ENCODE measurements at places on chromosomes 4 and X. TPM values are rescaled to one million over a fixed set of nuclear protein-coding genes. Genes with fewer than 3 reads are reported as not detected.

The BEND2 gene
- polyA plus RNA-seq = 0.07 TPM

The TMEM156 gene
- 0.33 TPM for polyA plus RNA-seq

The HCFC1 gene
- polyA plus RNA-seq = 47.2 TPM

The CLDN34 gene
- 0.37 TPM for polyA plus RNA-seq

The GPRASP1 gene
- 24.6 TPM for polyA plus RNA-seq

The GUCY1A1 gene
- 88.3 TPM for polyA plus RNA-seq

The TKTL1 gene
- polyA plus RNA-seq = 0.28 TPM

The JADE1 gene
- 22.3 TPM for polyA plus RNA-seq

The GIMD1 gene
- polyA plus RNA-seq = not detected

- DNase-seq = no peak
Observed at GRCh38 chr4:20895208-20895607, 194.9 kb downstream of the PACRGL start.

- no peak for DNase-seq
Observed at GRCh38 chr4:25103418-25103817, 56.8 kb downstream of the SEPSECS start.

- no peak for DNase-seq
Observed at GRCh38 chr4:10694151-10694827, 9.7 kb upstream of the CLNK start.

- DNase-seq = no peak
Observed at GRCh38 chrX:13520351-13520750, 49.0 kb upstream of the EGFL6 start.

DNA sequence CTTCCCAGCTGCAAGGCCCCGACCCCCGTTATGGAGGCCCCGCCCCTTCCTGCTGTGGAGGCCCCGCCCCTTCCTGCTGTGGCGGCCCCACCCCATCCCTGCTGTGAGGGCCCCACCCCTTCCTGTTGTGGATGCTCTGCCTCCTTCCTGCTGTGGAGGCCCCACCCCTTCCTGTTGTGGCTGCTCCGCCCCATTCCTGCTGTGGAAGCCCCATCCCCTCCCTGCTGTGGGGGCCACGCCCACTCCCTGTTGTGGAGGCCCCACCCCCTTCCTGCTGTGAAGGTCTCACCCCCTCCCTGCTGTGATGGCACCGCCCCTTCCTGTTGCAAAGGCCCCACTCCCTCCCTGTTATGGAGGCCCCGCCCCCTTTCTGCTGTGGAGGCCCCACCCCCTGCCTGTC, 104.9 kb upstream of the PSAPL1 start:
- no peak for DNase-seq

- DNase-seq = no peak
Observed at GRCh38 chr4:113838460-113838859, 76.9 kb upstream of the CAMK2D start.

DNA sequence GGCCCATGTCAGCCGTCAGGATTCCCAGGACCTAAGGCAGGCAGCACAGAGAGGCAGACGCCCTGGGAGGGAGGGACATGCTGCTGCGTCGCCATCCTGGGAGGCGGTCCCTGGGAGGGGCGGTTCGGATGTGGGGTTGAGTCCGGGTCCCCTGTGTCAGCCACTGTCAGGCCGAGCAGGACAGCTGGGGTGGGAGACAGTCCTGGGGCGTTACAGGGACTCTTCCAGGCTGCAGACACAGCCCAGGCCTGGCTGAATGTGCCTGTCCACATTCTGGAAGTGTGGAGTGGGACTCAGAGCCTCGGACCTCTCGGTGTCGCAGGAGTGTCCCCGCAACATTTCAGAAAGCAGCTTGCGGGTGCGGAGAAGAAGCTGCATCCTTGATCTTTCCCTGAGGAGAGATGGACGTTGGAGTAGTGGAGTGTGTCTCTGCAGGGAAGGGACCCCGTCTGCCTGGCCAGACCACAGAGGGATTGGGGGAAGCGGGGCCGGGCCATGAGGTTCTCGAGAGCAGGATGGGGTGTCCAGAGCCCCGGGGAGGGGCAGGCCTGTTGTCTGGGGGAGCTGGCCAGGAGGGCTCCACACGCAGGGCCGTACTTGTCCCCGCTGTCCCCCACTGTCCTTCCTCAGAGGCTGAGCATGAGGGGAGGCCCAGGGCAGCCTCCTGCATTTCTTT, 6.1 kb downstream of the AKAP17A start:
- no peak for DNase-seq

DNA sequence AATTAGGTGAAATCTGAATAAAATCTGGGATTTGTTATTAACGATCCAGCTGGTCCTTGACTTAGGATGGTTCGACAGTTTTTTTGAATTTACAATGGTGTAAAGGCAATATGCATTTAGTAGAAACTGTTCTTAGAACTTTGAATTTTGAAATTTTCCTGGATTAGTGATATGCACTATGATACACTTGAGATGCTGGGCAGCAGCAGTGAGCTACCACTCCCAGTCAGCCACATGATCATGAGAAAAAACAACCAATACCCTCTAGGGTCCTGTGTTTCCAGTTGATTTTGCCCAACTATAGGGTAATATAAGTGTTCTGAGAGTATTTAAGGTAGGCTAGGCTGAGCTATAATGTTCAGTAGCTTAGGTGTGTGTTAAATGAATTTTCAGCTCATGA, 303.7 kb downstream of the GPAT3 start:
- no peak for DNase-seq

DNA sequence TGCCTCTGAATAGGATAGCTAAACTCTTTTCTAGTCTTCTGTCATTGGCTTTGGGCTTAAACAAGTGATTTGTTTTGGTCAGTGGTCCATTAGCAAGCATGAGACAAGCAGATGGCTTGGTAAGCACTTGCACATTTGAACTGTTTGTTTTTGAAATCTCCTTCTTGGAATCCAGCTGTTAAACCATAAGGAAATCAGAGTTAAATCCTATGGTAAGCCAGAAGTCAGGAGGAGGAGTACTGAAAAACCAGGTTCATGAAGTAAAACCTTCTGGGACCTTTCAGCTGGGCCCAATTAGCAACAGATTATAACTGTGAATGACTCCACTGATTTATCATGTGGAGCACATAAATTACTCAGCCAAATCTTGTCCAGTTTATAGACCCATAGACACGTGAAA, 1042.5 kb upstream of the PABPC4L start:
- no peak for DNase-seq

GRCh38 chr4:100063355-100063754, 113.3 kb upstream of the H2AZ1 start:
- no peak for DNase-seq

- peak; percentile 4 for DNase-seq
Observed at GRCh38 chrX:101931136-101931487, 715 bp downstream of the ZMAT1 start.

- no peak for DNase-seq
Observed at GRCh38 chr4:7595934-7596461, 161.3 kb upstream of the PSAPL1 start.

- no peak for DNase-seq
Observed at GRCh38 chr4:81512757-81513501, 41.2 kb upstream of the RASGEF1B start.

- DNase-seq = no peak
Observed at GRCh38 chrX:149032449-149032848, 472.7 kb downstream of the IDS start.

DNA sequence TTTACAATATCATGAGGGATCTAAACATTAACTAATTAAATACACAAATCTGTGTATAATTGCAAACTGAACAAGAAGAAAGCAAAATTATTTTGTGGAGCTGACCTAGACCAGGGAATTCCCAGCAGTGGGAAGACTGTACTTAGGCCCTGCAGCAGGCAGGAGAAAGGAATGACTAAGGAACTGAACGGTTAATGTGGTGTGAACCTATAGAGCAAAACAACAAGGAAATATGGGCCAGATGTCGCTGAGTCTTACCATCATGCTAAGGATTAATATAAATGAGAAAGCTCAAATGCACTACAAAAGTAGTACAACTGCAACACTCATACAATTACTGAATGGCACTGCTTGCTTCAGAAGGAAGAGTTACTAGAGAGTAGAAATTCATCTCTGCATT, 120.3 kb upstream of the ATXN3L start:
- no peak for DNase-seq

DNA sequence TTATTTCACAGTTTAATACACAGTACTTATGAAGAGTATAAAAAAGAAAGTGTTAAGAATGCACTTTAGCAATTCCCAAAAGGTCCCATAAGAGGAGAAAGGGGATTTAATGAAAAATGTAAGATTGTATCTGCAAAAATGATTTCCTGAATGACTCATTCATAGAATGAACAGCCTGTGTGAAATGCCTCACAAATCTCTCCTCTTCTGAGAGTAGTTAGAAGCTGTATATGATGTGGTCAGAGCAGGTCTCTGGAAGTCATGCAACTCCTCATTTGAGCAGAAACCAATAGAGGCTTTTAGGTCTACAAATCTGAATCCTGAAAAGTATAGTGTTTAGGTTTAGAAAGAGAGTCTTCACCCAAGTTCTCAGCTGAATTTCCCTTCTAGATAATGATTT, 381.3 kb upstream of the INTU start:
- no peak for DNase-seq

GRCh38 chr4:5932035-5932568, 39.2 kb upstream of the CRMP1 start:
- DNase-seq = no peak
